ENCODE measurements at places on chromosomes 11 and 22.

- no peak for DNase-seq
These were observed 348.1 kb downstream of the DDX10 start for GRCh38 chr11:109012991-109013390.

DNA sequence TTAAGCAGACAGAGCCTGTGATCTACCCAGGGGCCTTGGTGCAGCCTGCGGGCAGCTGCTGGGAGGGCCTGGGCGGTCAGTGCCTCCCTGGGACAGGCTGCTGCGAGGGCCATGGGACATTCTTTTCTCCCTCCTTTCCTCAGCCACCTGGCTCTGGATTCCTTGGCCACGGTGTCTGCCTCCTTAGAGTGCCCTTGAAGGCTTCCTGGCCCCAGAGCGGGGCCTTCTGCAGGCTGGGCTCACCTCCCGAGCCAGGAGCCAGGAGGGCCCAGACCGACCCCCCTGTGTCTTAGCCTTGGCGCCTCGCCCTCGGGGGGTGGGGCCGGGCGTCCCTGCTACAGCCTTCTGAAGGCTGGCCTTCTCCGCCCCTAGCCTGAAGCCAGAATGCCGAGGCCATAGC lies 231.2 kb downstream of the TBC1D22A start:
- DNase-seq = peak; percentile 30

- no peak for DNase-seq
These were observed 211.6 kb upstream of the SESN3 start for GRCh38 chr11:95442531-95443050.

DNA sequence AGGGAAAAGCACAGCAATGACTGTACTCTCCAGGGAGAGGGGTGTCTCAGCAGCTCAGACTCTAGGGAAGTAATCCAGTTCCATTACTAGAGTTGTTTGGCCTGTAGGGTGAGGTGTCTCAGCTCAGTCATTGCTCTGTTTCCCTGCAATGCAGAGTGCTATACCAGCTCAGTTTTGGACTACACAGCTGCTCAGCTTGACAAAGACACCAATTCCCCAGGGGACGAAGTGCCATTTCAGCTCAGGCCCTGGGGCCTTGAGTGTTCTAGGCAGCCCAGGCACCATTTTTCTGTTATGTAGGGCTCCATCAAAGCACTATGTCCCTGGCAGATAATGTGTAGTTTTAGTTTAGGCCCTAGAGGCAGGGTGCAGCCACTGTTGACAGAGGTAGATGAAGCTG lies 18.2 kb downstream of the CALCB start:
- DNase-seq = no peak

DNA sequence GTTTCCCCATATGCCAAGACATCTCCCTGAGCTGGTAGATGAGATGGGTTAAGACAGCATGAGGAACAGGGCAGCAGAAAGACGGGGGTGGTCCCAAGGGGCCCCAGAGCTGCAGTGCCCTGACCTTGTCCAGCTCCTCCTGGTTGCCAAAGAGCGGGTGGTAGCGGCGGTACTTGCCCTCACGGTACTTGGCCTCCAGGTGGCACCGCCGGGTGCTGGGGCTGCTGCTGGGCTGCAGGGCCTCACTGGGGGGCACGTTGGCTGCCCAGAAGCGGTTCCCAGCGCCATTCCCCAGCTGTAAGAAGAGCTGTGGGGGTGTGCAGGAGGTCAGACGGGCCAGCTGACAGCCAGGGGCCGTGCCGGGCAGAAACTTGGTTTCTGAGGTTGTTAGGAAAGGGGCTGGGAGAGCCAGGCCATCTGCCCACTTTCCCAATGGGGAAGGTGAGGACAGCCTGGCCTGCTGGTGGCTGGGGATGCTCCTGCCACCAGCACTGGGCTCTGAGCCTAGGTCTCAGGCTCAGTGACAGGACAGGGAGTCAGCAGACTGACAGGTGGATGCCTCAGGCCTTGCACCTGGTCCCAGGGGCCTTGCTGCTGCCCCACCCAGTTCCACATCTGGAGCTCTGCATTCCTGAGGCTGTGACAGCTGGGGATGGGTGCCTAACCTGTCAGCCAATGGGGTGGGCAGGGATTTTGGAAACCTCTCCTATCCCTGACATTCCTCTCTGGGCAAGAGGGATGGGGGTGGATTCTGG lies 30.0 kb upstream of the PDE2A start:
- DNase-seq = no peak

DNA sequence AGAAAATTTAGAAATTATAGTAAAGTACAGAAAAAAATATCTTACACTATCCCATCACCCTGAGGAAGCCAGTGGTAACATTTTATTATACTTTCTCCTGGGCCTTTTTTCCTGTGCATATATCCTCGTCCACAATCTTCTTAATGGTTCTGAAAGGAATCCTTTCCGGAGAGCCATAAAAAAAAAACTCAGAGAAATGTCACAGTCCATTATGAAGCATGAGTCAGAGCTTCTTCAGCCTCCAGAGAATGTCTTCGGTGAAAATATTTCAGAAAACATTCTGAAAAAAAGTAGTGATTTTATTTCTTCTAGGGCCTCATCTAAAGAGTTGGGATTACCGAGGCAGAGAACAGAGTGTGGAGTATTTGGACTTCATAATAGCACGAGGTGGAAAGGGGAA lies 163.4 kb downstream of the INSC start:
- DNase-seq = no peak

- no peak for DNase-seq
These were observed 6.2 kb upstream of the PIM3 start for GRCh38 chr22:49954354-49954753.

- DNase-seq = no peak
These were observed 15.5 kb downstream of the NTM start for GRCh38 chr11:131385763-131386390.

DNA sequence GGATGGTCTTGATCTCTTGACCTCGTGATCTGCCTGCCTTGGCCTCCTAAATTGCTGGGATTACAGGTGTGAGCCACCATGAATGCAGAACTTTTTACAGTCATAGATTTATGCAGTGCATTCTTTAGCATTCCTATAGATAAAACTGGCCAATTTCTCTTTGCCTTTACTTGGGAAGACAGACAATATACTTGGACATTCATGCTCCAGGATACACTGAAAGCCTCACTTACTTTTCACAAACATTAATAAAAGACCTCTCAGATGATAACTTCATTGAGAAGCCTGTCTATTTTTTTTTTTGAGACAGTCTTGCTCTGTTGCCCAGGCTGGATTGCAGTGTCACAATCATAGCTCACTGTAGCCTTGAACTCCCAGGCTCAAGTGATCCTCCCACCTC lies 12.3 kb upstream of the CLTCL1 start:
- DNase-seq = no peak

DNA sequence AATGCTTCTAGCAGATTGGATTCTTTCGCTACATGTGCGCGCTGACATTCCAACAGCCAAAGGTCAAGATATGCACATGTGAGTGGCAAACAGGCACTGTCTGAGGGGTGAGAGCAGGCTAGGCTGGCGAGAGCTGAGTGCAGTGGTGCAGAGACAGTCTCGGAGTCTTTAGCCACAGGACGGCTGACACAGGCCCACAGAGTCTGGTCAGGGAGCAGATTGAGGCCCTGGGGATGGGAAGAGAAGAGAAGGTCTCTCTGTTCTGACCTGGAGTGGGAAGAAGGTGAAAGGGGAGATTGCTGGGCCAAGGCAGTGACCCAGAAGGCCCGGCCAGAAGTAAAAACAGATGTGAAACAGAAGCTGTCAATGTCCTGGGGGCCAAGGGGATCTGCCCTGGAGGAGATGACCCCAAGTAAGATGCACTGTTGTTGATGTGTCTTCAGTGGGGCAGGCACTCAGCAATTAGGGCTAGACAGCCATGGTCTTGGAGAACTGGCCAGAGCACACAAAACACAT lies 197.8 kb downstream of the ETS1 start:
- no peak for DNase-seq

GRCh38 chr11:12692229-12693075 lies 18.2 kb downstream of the TEAD1 start:
- peak; percentile 84 for DNase-seq

GRCh38 chr11:34811858-34812257 lies 104.3 kb downstream of the APIP start:
- no peak for DNase-seq

- DNase-seq = no peak
These were observed 205.5 kb downstream of the GRIK4 start for GRCh38 chr11:120717042-120717441.

- DNase-seq = no peak
These were observed 7.0 kb downstream of the UCP3 start for GRCh38 chr11:74001822-74002286.

- DNase-seq = no peak
These were observed 1291.7 kb downstream of the BRD1 start for GRCh38 chr22:48535868-48536540.

- DNase-seq = no peak
These were observed 3.9 kb downstream of the TIMP3 start for GRCh38 chr22:32805361-32805881.

DNA sequence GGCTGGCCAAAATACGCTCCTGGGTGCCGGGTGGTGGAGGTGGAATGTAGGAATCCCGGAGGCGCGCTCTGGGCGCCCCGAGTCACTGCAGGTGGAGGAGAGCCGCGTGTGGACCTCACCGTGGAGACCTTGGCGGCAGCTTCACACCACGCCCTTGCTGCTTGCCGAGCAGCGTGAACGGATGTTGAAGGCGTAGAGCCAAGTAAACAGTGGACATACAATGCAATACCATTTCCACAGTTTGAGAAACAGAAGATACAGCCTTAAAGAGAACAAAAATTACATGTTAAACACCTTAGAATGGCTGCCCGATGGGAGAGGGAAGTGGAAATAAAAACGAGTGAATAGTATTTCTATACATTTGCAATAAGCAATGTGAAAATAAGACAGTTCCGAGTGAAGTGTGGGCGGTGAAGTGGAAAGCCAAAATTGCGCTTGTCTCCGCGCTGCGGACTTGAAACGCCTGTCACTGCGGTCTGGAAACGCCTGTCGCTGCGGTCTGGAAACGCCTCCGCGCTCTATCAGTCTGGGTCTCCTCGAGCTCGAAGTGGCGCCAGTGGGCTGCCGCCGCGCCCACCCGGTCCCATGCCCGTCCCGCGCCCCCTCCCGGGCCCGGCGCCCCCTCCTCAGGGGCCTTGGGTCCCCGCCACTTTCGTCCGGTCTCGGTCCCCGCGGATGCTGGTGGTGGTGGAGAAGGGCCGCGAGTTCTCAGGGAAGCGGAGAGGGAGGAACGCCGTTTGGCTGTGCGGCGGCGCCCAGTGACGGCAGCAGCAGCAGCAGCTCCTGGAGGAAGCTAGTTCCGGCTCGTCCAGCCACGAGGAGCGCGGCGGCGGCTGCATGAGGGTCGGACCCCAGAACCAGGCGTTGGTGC lies 1.6 kb downstream of the NCR3LG1 start:
- peak; percentile 61 for DNase-seq

DNA sequence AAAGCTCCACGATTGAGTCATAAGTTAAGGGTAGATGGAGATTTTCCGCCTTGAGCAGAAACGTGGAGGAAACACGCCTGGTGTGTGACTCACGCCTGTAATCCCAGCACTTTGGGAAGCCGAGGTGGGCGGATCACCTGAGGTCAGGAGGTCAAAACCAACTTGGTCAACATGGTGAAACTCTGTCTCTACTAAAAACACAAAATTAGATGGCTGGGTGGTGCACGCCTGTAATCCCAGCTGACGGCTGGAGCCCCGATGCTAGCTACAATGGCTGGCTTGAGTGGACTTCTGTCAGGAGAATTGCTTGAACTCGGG lies 17.3 kb upstream of the DGCR8 start:
- DNase-seq = no peak

DNA sequence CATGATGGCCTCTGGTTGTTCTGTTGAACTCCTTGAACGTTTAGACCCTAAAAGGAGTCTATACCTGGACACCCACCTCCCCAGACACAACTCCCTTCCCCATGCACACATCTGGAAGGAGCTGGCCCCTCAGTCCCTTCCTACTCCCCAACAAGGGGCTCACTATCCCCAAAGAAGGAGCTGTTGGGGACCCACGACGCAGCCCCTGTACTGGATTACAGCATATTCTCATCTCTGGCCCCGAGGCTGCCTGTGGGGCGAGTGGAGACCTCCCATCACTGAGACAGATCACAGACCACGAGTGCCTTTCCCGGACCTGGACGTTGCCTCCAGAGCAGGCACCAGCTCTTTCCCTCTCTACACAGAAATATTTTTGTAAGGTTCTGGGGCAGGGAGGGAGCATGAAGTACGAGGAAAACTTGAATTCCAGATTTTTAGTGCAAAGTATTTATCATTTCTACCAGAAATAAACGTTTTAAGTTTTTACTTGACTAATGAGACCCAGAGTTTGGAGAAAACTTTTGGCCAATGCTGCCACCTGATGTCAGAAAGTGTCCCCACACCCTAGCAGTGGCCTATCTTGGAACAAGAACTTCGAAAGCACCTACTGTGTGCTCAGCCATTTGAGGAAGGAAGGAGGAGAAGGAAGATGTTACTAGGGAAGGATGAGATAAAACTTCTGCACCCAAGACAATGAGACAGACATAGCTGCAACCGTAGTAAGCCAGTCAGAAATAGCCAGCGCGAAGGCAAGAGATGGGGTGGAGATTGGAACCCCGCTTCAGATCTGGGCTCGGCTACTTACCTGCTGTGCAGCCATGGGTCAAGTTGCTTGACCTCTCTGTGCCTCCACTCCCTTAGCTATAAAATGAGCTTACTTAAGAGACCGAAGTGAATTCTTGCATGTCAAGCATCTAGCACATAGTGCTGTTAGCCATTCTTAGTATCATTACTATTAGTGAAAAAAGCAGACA lies 10.2 kb upstream of the POU2F3 start:
- DNase-seq = no peak

DNA sequence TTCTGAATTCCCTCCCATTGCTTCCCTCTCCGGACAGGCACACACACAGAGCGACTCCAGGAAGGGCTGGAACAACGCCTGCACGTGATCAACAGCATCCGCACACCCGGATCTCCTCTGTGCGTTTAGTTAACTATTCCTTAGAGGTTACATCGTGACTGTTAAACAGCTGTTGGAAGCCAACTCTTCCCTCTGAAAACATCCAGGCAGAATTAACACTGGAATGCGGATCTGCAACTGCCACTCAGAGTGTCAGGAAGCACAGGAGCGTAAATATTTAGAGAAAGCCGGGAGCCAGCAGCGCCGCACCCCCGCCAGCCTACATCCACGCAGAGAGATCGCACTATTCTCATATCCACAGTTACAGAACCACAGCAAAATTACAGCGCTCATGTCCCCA lies 46.2 kb downstream of the SHANK2 start:
- DNase-seq = peak; percentile 71

DNA sequence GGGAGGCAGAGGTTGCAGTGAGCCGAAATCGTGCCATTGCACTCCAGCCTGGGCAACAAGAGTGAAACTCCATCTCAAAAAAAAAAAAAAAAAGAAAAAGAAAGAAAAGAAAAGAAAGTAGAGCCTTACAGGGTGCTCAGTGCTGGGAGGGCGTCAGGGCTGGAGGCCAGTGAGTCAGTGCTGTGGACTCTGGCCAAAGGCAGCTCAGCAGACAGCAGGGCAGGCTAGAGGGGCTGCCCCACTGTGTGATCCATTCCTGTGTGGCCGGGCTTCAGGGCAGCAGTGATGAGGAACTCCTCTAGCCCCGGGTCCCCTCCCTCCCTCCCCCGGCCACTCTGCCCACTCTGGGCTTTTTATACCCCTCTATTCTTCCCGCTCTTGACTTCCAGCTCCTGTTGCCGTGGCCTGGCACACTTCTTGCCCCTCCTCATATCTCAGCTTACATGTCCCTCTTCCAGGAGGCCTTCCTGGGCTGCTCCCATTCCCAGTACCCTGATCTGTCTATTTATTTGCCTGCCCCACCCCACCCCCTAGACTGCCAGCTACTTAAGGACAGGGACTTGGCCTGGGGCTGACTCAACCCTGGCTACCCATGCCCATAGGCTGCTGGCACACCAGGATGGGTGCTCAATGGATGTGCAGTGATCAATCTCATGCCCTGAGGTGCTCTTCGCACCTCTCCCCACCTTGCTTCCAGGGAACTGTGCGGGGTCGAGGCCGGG lies 10.1 kb downstream of the SYT12 start:
- no peak for DNase-seq

GRCh38 chr11:70782401-70782913 lies 384.1 kb downstream of the CTTN start:
- DNase-seq = no peak

Measured in hindlimb muscle (tissue), 1 donor.